Ascending aorta (tissue), 2 donors: ENCODE measurements at places on chromosomes 2 and 18. TPM values are rescaled to one million over a fixed set of nuclear protein-coding genes. Genes with fewer than 3 reads are reported as not detected.

Gene KLHL14
- not detected for total RNA-seq

Gene CELF4
- not detected for total RNA-seq

Gene RNMT
- total RNA-seq: 6.4 TPM

Gene NYAP2
- total RNA-seq: not detected

Gene CHRNG
- total RNA-seq: not detected

Gene CKAP2L
- not detected for total RNA-seq

Gene MC2R
- total RNA-seq: not detected

Gene IL37
- not detected for total RNA-seq

Gene SERPINB3
- total RNA-seq: 0.21 TPM

Gene AQP12B
- not detected for total RNA-seq

GRCh38 chr2:216620786-216621185 is 12.4 kb upstream of the IGFBP2 start:
- H3K27me3 ChIP-seq: no peaks in the 10 kb centered on the region
- H3K36me3 ChIP-seq: no peaks in the 10 kb centered on the region
- peaks cover 29% of the 10 kb centered on the region for H3K4me1 ChIP-seq
- peak overlapping the region; percentile 90 for H3K27ac ChIP-seq

DNA sequence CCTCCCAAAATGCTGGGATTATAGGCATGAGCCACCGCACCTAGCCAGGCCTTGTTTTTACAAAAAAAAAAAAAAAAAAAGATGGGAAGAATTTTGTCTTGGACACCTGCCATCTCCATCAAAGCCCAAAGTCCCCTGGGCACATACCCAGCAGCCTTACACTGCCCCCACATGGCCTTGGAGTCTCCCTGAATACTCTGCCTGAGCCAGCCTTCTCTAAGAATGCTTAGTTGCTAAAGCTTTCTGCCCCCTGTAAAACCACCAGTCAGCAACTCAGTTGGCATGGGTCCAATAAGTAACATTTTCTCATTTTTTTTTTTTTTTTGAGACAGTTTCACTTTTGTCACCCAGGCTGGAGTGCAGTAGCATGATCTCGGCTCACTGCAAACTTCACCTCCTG is 40.6 kb downstream of the SPC25 start:
- no peaks in the 10 kb centered on the region for H3K4me1 ChIP-seq
- H3K27ac ChIP-seq: no peak overlapping the region
- H3K36me3 ChIP-seq: no peaks in the 10 kb centered on the region
- H3K4me3 ChIP-seq: no peak overlapping the region
- DNase-seq: no peak

- H3K27ac ChIP-seq: no peak overlapping the region
- no peak for DNase-seq
- no peaks in the 10 kb centered on the region for H3K36me3 ChIP-seq
- H3K27me3 ChIP-seq: no peaks in the 10 kb centered on the region
- no peaks in the 10 kb centered on the region for H3K4me1 ChIP-seq
These were observed 61.0 kb upstream of the NFE2L2 start for GRCh38 chr2:177325554-177325953.

- H3K36me3 ChIP-seq: no peaks in the 10 kb centered on the region
- H3K27me3 ChIP-seq: no peaks in the 10 kb centered on the region
- no peak overlapping the region for H3K4me3 ChIP-seq
- no peaks in the 10 kb centered on the region for H3K4me1 ChIP-seq
These were observed 392.7 kb upstream of the FANCL start for GRCh38 chr2:58633613-58634365.

DNA sequence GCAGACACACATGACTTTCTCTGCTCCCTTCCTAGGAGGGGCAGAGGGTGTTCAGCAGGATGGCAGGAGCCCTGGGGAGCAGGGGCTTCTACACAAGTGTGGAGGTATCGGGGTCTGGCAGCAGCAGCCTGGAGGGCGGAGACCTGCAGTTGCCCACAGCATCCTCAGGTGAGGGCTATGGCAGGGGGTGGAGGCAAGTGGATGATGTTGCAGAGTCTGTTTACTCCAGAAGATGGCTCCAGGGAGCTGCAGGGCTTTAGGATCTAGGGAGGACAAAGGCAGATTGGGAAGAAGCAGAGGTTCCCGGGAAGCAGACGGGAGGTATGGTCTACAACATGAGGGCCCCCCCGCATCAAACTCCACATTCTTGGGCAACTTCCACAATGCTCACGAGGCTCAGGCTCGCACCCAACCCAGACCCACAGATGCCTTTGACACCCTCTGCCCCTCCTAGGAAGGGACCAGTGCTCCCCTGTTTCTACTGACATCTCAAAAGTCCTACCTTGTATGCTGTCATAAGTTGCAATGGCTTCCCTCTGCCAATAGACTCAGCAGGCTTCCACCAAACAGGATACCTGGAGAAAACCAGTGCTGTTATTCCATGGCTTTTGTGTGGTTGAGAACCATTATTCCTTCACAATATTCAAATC is 12.0 kb upstream of the ATP6V1C2 start:
- H3K4me1 ChIP-seq: no peaks in the 10 kb centered on the region
- H3K27ac ChIP-seq: no peak overlapping the region
- no peaks in the 10 kb centered on the region for H3K27me3 ChIP-seq
- no peak for DNase-seq
- H3K4me3 ChIP-seq: no peak overlapping the region
- H3K36me3 ChIP-seq: no peaks in the 10 kb centered on the region

- no peak overlapping the region for H3K27ac ChIP-seq
- no peaks in the 10 kb centered on the region for H3K27me3 ChIP-seq
- no peak for DNase-seq
- no peak overlapping the region for H3K4me3 ChIP-seq
These were observed 138.0 kb upstream of the ASB18 start for GRCh38 chr2:236402033-236402790.

DNA sequence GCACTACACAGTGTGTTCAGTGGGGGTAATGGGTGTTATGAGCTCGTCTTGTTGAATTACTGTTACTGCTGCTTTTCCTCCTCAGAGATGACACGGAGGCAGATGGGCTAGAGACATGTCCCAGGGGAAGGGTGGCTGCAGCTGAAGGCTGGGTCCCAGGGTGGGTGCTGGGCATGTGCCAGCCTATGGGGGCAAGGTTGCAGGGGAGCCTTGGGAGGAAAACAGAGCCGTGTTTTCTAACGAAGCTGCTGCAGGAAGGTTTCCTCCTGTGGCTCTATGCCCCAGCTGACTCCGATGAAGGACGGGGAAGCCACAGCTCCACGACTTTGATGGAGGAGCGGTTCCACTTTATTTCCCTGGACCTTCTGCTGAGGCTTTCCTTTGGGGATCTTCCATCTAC is 42.4 kb downstream of the ASB18 start:
- no peaks in the 10 kb centered on the region for H3K36me3 ChIP-seq
- no peaks in the 10 kb centered on the region for H3K4me1 ChIP-seq
- no peak overlapping the region for H3K4me3 ChIP-seq
- no peak overlapping the region for H3K27ac ChIP-seq

DNA sequence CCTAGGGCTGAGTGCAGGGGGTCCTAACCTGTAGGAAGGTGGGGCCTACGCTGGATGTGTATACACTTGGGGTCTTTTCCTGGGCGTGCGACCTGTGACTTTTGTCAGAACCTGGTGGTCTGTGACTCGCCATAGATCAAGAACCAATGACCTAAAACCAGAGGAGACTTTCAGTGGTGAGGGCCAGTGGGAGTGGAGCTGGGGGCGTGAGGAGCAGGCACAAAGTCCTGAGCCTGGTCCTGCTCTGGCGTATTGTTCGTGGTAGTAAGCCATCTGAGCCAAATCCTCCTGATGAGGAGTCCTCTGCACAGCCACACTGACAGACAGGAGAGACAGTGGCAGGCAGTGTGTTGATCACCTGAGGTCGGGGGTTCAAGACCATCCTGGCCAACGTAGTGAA is 8.9 kb downstream of the INPP4A start:
- no peak for DNase-seq
- H3K4me3 ChIP-seq: no peak overlapping the region
- no peak overlapping the region for H3K27ac ChIP-seq
- H3K36me3 ChIP-seq: no peaks in the 10 kb centered on the region
- no peaks in the 10 kb centered on the region for H3K27me3 ChIP-seq
- H3K4me1 ChIP-seq: no peaks in the 10 kb centered on the region

- H3K27me3 ChIP-seq: no peaks in the 10 kb centered on the region
- no peaks in the 10 kb centered on the region for H3K4me1 ChIP-seq
- H3K4me3 ChIP-seq: no peak overlapping the region
These were observed 162.5 kb upstream of the DNMT3A start for GRCh38 chr2:25504266-25504665.

GRCh38 chr2:726169-726568 is 49.0 kb upstream of the TMEM18 start:
- H3K27ac ChIP-seq: no peak overlapping the region
- no peaks in the 10 kb centered on the region for H3K4me1 ChIP-seq
- DNase-seq: no peak
- H3K4me3 ChIP-seq: no peak overlapping the region
- no peaks in the 10 kb centered on the region for H3K36me3 ChIP-seq

DNA sequence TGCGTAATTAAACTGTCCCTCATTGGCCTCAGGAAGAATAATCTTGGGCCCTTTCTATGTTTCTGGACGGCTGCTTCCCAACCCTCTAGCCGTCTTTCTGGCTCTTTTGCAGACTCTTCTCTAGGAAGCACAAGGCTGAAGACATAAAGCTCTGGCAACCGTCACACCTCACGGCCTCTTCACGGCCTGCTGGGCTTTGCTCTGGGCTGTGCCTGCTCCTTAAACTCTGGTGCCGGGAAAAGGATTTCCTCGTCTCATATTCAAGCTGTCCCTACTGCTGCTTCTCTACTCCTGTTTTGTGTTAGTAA is 36.0 kb upstream of the WIPF1 start:
- DNase-seq: no peak
- H3K27ac ChIP-seq: peak overlapping the region; percentile 58
- H3K4me1 ChIP-seq: peaks cover 8% of the 10 kb centered on the region

DNA sequence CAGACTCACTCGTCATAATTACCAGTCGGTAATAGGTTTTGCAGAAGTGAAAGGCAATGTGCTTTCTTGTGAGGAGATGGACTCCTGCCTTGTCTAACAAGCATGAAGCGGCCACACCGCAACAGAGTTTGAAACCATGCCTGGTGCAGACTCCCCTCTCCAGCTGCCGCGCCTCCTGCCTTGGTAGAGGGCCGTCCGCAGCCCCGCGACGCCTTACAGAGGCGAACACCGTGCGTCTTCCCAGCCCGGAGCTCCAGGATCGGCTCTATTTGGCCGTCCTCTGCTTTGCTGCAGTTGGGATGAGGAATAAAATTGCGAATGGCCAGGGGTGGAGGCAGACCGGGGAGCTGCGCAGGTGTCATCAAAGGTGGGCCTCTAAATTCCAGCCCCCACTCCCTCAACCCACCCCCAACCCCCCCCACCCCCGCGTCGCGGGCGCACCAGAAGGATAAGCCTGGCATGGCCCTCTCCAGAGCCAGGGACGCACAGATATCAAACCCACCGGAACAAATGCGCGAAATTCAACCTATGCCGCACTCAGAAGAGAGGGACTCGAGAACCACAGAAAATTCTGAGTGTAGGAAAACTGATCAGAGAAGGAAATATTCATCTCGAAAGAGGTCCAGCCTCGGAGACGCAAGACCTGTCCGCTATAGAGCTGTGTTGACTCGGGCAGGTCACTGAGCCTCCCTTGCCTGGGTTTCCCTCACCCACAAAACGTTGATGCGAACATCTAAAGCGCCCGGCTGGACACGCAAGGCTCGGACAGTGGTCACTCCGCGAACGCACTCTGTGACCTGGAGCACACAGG is 1.1 kb downstream of the TRABD2A start:
- DNase-seq: no peak
- H3K4me3 ChIP-seq: peak overlapping the region; percentile 59
- no peaks in the 10 kb centered on the region for H3K36me3 ChIP-seq
- H3K4me1 ChIP-seq: peaks cover 25% of the 10 kb centered on the region
- H3K27ac ChIP-seq: no peak overlapping the region
- no peaks in the 10 kb centered on the region for H3K27me3 ChIP-seq

GRCh38 chr2:70692256-70692655 is 75.7 kb downstream of the ADD2 start:
- H3K27me3 ChIP-seq: no peaks in the 10 kb centered on the region
- no peak overlapping the region for H3K27ac ChIP-seq
- H3K4me1 ChIP-seq: no peaks in the 10 kb centered on the region
- no peaks in the 10 kb centered on the region for H3K36me3 ChIP-seq

- no peaks in the 10 kb centered on the region for H3K4me1 ChIP-seq
- no peaks in the 10 kb centered on the region for H3K27me3 ChIP-seq
- H3K4me3 ChIP-seq: no peak overlapping the region
- H3K27ac ChIP-seq: no peak overlapping the region
These were observed 19.9 kb upstream of the SERPINB13 start for GRCh38 chr18:63567276-63567675.

GRCh38 chr2:188984065-188984491 is 9.9 kb downstream of the COL3A1 start:
- H3K4me3 ChIP-seq: no peak overlapping the region
- H3K36me3 ChIP-seq: peaks cover 36% of the 10 kb centered on the region
- H3K27me3 ChIP-seq: no peaks in the 10 kb centered on the region
- no peak for DNase-seq
- peaks cover 3% of the 10 kb centered on the region for H3K4me1 ChIP-seq

GRCh38 chr18:39057423-39058064 is 1491.9 kb upstream of the CELF4 start:
- no peak overlapping the region for H3K27ac ChIP-seq
- DNase-seq: no peak
- no peak overlapping the region for H3K4me3 ChIP-seq
- no peaks in the 10 kb centered on the region for H3K36me3 ChIP-seq
- no peaks in the 10 kb centered on the region for H3K27me3 ChIP-seq

DNA sequence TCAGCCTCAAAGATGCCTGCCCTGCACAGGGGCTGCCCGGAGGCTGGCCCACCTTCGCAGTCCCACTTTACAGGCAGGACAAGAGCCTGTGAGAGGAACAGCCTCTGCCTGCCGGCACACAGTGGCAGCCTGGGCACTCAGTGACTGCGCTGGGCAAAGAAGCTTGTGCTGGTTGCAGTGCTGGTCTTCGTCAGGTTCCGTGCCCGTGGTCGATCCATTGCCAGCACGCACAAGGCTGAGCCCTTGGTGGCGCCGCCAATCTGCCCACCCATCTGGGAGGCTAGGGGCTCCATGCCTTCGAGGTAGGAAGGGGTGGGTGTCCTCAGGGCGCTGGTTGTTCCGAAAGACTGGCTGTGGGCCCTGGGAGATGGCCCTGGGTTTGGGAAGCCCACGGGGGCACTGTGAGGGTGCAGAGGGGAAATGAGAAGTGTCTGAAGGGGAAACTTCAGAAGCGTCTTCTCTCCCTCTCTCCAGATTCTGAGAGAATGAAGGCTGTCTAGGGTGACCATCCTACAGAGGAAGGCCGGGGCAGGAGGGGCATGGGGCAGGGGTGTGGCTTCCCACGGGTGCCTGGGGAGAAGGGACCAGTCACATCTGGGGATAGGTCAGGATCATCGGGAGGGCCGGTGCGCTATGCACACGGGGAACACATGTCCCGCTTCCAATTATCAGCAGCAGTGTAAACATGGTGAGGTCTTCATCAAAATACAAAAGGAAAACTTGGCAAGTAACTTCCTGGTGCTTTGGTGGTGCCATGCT is 49.1 kb upstream of the HS6ST1 start:
- H3K27ac ChIP-seq: no peak overlapping the region
- no peaks in the 10 kb centered on the region for H3K36me3 ChIP-seq
- H3K27me3 ChIP-seq: no peaks in the 10 kb centered on the region
- DNase-seq: no peak
- no peaks in the 10 kb centered on the region for H3K4me1 ChIP-seq

DNA sequence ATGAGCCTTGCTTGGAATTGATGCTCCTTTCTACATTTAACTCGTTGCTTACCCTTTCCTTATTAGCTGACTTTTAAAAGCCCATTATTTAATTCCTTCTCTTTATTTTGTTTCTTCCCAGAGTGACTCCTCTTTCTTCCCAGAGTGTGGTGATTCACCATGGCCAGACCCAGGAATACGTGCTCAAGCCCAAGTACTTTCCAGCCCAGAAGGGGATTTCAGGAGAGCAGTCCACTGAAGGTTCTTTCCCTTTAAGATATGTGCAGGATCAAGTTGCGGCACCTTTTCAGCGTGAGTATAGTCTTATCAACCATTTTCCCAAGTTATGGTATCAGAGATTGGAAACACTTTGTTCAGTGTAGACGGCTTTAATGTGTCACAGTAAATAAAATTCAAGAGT is 163.7 kb downstream of the LTBP1 start:
- peaks cover 42% of the 10 kb centered on the region for H3K4me1 ChIP-seq
- H3K36me3 ChIP-seq: no peaks in the 10 kb centered on the region
- no peak overlapping the region for H3K4me3 ChIP-seq
- peak overlapping the region; percentile 72 for H3K27ac ChIP-seq
